ENCODE measurements at places on chromosomes 12 and 14.

GRCh38 chr12:51773145-51773869 is 75.2 kb downstream of the FIGNL2 start:
- DNase-seq: peak; percentile 15

GRCh38 chr12:74441872-74442271 is 95.8 kb upstream of the ATXN7L3B start:
- DNase-seq: no peak

DNA sequence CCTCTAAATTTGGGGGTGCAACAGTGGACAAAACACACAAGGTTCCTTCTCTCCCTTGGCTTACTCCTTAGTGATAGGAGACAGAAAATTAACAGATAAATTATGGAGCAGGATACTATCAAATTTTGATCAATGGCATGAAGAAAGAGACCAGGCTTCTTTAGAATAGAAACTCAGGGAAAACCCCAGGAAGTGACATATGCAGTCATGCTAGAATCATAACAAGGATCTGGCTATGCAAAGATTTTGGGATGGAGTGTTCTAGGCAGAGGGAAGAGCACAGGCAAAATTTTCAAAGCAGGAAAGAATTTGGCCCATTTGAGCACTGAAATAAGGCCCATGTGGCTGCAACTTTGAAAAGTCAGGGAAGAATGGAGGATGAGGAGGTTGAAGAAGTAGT is 182.3 kb upstream of the PLEKHG7 start:
- DNase-seq: no peak

DNA sequence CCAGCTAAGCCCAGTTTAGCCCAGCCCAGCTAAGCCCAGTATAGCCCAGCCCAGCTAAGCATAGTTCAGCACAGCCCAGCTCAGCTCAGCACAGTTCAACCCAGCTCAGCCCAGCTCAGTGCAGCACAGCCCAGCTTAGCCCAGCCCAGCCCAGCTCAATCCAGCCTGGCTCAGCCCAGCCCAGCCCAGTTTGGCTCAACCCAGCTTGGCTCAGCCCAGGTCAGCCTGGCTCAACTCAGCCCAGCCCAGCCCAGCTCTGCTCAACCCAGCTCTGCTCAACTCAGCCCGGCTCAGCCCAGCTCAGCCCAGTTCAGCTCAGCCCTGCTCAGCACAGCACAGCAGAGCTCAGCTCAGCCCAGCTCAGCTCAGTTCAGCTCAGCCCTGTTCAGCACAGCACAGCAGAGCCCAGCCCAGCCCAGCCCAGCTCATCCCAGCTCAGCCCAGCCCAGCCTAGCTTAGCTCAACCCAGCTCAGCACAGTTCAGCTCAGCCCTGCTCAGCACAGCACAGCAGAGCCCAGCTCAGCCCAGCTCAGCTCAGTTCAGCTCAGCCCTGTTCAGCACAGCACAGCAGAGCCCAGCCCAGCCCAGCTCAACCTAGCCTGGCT is 330.9 kb downstream of the TMEM121 start:
- DNase-seq: no peak

DNA sequence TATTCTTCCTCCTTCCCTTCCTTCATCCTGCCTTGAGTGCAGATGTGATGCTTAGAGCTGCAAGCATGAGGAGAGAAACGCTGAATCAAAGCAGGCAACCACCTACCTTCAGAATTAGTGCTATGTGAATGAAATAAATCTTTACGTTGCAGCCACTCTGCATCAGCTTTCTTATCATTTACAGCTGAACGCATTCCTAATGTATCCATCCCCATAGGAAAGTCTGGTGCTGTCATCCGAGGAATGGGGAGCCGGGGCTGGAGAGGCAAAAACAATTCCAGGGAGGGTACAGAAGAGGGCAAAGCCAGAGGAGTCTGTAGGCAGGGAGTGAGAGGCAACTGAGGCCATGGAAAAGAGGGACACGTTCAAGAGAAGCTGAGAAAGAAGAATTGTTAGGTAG is 90.0 kb downstream of the GCH1 start:
- DNase-seq: no peak

DNA sequence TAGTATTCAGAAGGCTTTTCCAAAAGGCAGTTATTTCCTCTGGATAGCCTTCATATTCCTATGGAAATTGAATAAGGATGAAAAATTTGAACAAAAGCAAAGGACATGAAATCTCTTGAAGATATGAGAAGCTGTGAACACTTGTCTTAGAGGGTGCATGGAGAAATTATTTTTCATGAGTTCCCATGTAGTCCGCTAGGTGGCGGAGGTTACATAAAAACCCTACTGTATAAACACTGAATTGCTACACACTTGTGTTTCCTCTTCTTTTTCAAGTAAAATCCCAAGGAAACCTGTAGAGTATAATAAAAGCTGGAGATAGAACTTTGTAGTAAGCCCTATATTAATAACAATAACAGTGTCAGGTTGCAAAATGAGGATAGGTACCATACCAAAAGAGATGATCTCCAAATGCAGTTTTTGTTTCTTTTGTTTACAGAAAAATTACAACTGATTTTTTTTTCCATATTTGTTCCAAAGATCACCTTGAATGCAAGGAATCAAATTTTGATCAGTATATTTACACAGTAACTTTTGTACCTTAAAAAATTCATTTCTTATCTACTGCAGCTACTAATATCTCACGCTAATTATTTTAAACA is 37.8 kb upstream of the OR4E1 start:
- DNase-seq: peak; percentile 19

DNA sequence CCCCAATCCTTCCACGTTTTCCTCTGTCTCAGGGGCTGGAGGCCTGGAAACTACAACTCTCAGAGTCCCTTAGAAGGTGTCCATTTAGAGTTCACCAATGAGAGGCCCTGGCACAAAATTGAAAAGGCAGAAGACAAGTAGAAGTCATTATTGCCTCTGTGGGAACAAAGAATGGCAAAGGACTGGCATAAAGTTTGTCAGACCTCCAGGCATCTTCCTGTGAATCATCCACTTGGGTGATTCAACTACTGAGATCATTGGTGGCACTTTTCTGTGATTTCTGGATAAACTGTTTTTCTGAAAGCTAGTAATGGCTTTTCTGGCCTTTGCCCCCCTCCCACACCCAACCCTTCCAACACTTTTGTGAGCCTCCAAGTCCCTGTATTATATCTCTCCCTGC is 42.6 kb upstream of the C12orf42 start:
- DNase-seq: no peak

DNA sequence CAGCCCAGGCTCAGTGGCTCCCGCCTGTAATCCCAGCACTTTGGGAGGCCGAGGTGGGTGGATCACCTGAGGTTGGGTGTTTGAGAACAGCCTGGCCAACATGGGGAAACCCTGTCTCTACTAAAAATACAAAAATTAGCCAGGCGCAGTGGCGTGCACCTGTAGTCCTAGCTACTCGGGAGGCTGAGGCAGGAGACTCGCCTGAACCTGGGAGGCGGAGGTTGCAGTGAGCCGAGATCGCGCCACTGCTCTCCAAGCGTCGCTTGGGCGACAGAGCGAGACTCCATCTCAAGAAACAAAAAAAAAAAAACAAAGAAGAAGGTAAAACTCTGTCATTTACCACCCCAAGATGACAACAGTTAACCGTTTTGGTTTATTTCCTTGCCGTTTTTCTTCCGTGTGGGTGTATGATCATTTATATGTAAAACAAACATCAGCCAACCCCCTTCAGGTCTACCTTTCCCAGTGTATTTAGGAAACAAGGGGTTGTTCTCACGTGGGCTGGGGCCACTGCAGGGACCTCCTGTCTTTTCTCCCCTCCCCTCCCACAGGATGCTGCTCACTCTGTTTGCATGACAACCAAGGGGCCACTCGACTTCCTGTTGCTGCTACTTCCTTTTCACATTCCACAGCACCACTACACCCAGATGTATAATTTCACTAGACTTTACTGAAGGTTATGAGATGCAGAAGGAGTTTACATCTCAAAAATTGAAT is 13.6 kb downstream of the TTC9 start:
- DNase-seq: no peak

DNA sequence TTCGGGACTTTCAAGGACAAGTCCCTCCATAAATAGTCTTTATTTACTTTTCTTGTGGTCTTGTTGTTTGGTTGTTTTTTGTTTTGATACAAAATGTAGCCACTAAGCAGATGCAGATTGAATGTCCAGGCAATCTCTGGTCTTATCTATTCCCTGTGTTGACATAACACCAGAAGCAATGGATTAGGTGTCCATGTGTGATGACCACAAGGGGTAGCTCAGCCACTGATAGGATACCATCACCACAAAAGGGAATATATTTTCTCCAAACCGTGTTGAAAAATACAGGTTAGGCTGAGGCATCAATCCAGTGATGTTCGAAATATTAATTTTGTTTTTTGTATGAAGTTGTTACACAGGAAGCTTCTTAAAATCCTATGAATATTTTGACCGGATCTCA is 196.3 kb downstream of the EPS8 start:
- DNase-seq: no peak

GRCh38 chr14:45284802-45285201 is 31.8 kb upstream of the MIS18BP1 start:
- DNase-seq: no peak

GRCh38 chr12:132608231-132609171 is 1.9 kb downstream of the LRCOL1 start:
- DNase-seq: no peak

DNA sequence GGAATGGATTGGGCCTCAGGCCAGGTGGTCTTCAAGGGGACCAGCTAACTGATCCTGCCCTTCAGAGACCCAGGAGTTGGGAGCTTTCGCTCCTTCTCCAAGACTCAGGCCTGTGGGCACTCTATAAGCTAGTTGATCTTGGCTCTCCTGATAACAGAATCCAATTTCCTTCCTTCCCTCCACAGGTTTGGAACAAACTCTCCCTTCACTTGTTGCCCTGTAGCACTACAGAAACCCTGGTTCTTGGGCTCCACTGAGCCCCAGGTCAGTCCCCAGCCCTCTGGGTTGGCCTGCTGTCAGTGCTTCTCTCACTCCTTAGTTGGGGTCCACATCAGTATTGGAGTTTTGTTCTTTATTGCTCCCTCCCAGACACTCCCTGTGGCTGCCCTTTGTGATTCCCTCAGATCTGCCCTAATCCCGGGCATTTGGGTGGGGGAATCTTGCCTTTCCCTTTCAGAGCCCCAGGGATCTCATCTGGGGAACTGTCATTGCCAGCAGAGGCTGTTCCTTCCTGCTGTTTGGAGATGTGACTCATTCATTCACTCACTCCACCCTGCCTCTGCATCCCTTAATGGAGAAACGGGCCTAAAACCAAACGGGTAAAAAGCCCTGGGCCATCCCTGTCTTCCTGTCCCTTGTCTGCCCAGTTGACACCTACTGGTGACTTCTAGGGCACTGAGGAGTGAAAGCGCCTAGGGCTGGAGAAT is 4.4 kb upstream of the GPD1 start:
- no peak for DNase-seq

- DNase-seq: no peak
Observed at GRCh38 chr14:21505012-21505553, 6.1 kb downstream of the METTL3 start.

DNA sequence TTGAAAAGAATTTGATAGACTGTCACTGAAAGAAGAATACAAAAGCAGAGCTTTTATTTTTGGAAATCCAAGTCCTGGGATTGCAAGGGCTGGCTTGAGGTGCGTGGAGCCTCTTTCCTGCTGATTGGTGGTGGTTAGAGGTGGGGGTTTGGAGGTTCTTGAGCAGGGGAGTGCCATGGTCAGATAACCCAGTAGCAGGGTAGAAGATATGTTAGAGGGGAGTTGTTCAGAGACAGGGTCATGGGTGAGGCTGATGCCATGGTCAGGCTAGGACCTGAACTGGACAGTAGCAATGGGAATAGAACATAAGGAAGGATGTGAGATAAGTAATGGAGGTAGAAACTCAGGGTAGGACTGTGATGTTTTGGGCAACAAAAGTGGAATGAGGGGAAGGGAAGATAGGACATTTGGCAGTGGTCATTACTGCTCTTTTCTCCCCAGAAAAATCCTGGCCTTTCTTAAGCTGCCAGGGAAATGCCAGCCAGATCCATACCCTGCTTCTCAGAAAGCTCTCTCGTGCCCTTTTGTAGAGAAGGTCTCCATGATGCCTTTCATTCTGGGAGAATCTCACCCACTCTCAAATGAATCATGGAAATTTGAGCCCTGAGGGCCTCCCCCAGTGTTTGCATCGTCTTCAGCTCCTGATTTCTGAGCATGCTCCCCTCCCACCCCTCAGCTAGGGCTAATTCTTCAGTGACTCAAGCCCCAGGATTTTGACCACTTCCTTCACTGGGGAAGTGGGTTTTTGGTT is 9.5 kb downstream of the EMP1 start:
- peak; percentile 97 for DNase-seq

- DNase-seq: no peak
Observed at GRCh38 chr14:30385925-30386324, 173.0 kb upstream of the G2E3 start.

- DNase-seq: no peak
Observed at GRCh38 chr14:21263284-21264024, 5.8 kb downstream of the HNRNPC start.

DNA sequence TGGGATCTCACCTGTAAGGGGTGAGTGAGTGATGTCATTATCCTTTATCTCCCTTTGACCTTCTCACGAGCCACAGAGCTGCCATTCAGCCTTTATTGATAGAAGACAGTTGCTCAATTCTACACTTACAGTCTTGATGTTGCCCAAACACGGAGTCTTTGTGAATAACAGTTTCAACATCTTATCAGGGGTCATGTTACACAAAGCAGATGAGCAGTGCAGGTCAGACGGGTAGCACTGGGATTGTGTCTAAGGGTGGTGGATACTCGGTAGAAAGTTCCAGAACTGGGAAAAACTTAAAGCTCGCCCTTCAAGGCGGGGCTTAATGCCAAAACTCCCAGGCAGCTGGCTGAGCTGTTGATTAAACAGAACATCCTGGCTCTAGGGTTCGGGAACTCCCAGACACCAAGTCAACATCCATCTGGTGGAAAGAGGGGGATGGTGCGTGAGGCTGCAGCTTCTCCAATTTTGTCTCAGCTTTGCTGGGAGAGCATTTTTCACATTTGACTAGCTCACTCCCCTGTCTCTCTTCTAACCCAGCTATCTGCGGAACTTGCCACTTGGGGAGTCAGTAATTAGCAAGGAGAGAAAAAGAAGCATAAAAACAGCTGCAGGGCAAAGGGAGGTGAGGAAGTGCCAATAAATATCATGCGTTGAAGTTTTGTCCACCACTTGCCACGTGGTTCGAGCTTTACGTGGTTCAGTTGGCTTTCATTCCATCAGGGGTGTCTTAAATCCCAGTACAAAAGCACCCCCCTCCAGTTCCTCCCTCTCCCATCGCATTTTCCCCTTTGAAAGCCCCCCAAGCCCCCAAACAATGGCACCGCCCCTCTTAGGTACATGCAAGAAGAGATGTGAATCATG is 31.0 kb downstream of the FOXN4 start:
- no peak for DNase-seq

GRCh38 chr12:72388322-72388721 is 116.2 kb downstream of the TRHDE start:
- no peak for DNase-seq

DNA sequence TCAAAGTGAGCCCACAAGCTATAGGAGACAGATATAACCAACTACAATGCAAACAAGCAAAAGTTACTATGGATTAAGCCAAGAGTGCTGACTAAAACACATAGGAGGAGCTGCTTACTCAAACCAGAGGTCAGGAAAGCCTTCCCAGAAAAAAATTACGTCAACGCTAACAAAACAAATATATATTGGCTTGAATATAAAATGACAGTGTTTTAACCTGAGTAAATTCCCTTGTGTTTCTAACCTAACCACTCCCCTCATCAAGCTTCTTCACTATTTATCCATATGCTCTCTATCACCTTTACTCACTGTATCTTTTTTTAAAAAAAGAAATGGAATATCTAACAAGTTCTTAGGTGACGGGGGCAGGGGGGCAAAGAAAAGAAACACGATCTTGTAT is 115.9 kb downstream of the MED13L start:
- no peak for DNase-seq

Data from astrocyte of the cerebellum (primary cell).